ENCODE measurements at places on chromosomes 16 and 17. TPM values are rescaled to one million over a fixed set of nuclear protein-coding genes. Genes with fewer than 3 reads are reported as not detected.

Gene PABPN1L
- not detected for total RNA-seq

GRCh38 chr17:29578626-29579485, 10.4 kb downstream of the TP53I13 start:
- no peaks in the 10 kb centered on the region for H3K36me3 ChIP-seq
- no peaks in the 10 kb centered on the region for H3K4me1 ChIP-seq
- H3K27ac ChIP-seq: no peak overlapping the region

Gene TNFSF13
- 46.4 TPM for total RNA-seq

- DNase-seq: no peak
- H3K27me3 ChIP-seq: 0 out of 2 replicates have a peak, but pooled peaks cover 5% of the 10 kb centered on the region
- no peaks in the 10 kb centered on the region for H3K4me1 ChIP-seq
Observed at GRCh38 chr17:17344507-17345293, 41.5 kb downstream of the NT5M start.

DNA sequence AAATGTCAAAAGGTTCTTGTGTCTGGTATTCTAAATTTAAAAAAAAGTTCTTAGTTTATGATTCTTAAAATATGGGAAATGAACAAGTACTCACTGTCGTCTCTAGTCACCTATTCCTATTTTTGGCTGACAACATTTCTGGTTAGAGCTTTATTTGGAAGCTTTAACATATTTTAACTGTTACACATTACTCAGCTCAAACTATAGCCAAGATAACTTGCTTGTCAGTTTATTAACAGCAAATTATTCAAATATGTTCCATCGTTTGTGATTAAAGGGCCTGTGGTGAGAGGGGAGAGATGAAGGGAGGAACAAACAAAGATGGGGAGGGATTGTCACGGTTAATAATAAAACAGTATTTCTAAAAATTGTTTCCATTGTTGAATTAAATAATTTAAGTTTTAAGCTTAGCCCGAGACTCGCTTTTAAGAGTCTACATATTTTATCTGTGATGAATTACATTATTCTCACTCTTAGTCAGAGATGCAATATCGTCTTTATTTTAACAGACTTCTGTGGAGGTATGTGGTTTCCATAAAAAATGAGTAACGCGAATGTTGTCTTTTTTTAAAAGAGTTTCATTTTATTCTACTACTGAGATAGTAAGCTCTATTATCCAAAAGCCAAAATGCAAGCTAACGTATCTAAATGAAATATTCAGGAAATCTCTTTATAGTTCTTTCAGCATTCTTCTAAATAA, 321.9 kb upstream of the PMFBP1 start:
- H3K27me3 ChIP-seq: no peaks in the 10 kb centered on the region
- H3K4me1 ChIP-seq: no peaks in the 10 kb centered on the region
- no peak overlapping the region for H3K4me3 ChIP-seq
- no peaks in the 10 kb centered on the region for H3K36me3 ChIP-seq
- DNase-seq: no peak

GRCh38 chr17:7250695-7251627, 573 bp downstream of the CTDNEP1 start:
- peaks cover 28% of the 10 kb centered on the region for H3K4me1 ChIP-seq
- H3K27ac ChIP-seq: peak overlapping the region; percentile 89
- H3K27me3 ChIP-seq: no peaks in the 10 kb centered on the region
- peak overlapping the region; percentile 72 for H3K4me3 ChIP-seq
- peaks cover 19% of the 10 kb centered on the region for H3K36me3 ChIP-seq
- no peak for DNase-seq

Gene WSCD1
- total RNA-seq: not detected

GRCh38 chr16:47643323-47644000, 182.3 kb downstream of the PHKB start:
- H3K27ac ChIP-seq: no peak overlapping the region
- H3K27me3 ChIP-seq: no peaks in the 10 kb centered on the region
- DNase-seq: no peak
